GM13977 (cell line): ENCODE measurements at places on chromosomes 7 and 10.

DNA sequence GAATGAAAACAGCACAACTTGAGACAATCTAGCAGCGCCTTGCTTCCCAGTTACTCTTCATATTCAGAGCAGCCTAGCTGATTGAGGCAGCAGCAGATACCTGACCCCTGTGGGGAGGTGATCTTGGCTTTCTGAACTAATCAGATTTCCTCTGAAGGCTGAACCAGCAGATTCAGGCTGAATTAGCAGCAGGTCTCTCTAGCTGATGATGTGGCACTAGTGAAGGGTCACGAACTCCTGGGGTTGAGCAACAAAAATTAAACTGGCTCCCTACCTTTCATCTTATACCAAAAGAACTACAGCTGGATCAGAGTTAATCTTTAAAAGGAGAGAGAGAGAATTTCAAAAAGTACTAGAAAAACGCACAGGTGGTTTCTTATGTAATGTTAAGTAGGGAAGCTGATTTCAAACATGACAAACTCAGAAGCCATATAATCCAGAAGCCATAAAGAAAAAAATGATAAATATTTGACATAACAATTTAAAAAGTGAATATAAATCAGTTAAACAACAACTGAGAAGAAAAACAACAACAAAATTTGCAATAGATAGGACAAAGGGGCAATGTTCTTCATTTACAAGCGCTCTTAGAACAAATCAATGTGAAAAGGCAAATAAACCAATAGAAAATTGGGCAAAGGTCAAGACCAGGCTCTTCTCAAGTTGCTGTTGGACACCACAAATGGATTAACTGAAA lies 13.5 kb downstream of the SLC25A13 start:
- no peak for DNase-seq

- no peak for DNase-seq
Observed at GRCh38 chr10:80485946-80486764, 32.0 kb downstream of the TSPAN14 start.

DNA sequence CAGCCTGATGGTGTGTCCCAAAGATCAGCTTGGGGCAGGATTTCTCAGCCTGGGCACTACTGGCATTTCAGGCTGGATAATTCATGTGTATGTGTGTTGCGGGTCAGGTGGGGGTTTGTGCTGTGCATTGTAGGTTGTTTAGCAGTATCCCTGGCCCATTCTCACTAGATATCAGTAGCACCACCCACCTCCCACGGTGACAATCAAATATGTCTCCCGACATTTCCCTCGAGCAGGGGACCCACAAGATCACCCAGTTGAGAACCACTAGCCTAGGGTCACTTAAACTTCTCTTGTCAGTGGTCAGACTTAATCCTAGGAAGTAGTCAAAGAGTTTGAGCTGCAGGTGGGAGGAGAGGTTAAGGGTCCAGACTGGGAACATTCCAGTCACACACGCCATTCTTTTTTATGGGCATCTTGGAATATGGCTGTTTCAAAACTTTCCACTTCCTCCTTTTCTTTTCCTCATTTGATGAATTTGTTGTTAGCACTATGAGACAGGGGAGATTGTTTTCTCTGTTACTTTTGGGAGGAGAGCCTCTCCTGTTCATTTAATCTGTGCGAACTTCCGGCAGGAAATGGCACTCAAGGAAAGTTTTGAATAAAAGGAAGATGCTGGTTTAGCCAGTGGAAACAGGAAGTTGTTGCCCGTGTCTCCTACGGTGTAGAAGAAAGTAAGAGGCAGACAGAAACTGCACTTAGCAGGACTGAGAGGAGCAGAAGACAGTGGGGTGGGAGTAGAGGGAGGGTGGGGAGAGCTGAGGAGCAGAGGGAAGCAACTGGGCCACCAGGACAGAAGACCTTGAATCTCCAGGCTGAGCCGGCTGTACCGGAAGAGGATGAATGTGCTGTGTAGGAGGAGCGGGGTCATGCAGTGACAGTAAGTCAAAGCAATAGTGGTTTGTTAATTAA lies 17.6 kb upstream of the EXOC6 start:
- DNase-seq, result no peak

DNA sequence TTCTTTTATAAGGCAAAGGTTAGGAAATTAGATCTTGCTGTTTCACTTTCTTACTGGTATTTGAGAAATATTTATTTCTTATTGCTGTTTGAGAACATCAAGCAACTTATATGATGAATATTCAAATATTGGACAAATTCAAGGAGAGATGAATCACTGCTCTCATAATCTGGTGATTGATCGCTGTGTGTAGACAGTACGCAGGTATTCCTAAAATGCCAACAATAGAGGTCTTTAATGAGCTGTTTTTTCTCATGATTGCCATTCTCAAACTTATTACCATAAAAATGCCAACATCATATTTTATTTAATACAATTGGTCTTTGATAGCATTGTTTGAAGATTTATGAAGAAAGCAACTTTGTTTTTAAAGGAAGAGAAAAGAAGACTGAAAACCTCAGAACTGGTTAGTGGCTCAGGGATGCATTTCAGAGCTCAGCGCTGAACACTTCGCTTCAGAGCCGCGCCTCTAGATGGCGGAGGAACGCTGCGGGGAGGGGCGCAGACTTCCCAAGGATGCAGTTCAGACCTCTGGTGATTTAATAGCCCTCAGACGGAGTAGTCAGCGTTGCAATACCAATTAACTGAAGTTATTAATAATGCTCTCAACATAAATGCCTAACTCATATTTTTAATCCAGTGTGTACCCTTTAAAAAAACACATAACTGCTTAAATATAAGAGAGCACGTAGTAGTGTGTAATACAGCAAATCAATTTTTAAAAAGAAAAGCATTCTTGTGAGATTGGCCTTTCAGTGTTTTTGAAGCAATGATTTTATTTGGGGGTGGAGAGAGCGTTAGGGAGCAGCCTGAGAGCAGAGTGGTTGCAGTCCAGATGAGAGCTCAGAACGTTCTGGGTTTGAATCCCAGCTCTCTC lies 38.5 kb upstream of the STEAP4 start:
- no peak for DNase-seq

- no peak for DNase-seq
Observed at GRCh38 chr7:157686285-157686894, 349.6 kb downstream of the DNAJB6 start.

DNA sequence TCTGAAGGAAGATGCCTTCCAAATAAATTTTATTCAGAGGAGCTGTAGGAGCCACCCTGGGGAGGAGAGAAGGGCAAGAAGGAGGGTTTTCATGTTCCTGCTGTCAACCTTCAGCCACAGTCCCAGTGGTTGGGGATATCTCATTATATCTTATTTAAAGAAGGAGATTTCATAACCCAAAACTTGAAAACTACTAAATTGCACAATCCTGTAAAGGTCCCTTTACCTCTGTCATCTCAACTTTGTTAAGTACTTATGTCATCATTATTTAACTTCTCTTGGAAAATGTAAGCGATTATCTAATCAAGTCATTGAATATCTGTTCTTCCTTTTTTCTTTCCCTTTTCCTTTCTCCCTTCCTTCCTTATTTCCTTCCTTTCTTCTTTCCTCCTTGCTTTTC lies 794.5 kb upstream of the IGFBP3 start:
- DNase-seq, result no peak

DNA sequence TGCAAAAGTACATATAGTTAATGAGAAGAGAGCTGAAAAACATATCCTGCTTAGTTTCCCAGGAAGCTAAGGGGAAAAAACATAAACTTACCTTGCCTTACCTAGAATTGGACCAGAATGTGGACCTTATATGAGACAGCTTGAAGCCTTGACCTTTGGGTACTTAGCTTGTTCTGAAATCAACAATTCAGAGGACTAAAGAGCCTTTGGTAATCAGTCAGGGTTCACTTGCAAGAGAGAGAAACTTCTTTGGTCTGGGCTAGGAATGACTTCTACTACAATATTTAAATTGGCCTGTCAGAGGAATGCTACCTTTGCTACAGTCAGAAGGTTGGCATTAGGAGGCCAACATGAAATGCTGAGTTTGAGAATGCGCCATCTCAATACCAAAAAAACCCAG lies 24.9 kb downstream of the SAMD8 start:
- DNase-seq, result no peak

GRCh38 chr10:3830946-3831345 lies 45.9 kb upstream of the KLF6 start:
- no peak for DNase-seq

- no peak for DNase-seq
Observed at GRCh38 chr10:97353945-97354344, 19.4 kb upstream of the FRAT2 start.

DNA sequence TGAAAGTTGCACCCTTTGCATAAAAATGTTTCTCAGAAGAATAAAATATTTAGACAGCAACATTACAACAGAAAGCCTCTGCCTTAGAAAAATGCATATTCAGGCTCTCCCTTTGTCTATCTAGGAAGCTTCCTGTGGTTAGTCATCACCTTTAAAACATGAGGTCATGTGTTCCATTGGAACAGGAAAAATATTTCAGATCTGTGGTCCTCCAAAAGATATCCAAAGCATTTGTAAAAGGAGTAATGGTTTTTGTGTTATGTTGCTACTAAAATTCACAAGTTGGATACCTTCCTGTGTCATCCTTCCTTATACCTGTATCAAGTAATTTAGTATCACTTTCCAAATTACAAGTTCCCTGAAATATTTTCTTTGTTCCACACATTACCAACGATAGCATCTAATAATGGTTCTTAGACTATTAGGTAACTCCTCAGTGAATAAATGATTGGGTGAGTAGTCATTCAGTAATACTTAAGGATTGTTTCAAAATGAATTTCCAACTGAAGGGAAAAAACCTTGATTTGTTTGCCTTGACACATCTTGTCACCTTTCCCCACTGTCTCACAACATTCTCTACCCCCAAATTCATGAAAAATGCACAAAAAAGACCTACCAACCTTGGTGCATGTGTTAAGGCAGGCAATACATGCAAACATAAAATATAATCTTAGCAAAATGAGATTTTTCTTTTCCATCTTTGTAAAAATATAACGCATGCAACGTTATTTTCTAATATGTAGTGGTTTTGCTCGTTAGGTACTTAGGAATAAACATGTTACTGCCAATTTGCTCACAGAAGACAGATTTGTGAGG lies 19.7 kb upstream of the RHOBTB1 start:
- no peak for DNase-seq

DNA sequence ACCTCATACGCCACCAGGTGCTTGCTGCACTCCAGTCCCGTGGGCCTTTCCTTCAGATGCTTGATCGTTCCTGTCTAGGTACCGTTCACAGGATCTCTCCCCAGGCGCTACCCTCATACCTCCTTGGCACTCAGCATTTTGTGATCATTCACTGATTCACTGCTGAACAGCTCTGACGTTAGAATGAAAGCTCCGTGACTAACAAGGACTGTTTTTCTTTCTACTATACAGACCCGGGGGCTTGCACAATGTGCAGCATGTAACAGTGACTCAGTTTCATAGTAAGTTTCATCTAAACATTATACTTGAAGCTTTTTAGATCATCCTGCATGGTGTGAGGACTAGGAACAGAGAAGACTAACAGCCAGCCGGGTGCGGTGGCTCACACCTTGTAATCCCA lies 20.6 kb downstream of the KIN start:
- DNase-seq, result no peak

DNA sequence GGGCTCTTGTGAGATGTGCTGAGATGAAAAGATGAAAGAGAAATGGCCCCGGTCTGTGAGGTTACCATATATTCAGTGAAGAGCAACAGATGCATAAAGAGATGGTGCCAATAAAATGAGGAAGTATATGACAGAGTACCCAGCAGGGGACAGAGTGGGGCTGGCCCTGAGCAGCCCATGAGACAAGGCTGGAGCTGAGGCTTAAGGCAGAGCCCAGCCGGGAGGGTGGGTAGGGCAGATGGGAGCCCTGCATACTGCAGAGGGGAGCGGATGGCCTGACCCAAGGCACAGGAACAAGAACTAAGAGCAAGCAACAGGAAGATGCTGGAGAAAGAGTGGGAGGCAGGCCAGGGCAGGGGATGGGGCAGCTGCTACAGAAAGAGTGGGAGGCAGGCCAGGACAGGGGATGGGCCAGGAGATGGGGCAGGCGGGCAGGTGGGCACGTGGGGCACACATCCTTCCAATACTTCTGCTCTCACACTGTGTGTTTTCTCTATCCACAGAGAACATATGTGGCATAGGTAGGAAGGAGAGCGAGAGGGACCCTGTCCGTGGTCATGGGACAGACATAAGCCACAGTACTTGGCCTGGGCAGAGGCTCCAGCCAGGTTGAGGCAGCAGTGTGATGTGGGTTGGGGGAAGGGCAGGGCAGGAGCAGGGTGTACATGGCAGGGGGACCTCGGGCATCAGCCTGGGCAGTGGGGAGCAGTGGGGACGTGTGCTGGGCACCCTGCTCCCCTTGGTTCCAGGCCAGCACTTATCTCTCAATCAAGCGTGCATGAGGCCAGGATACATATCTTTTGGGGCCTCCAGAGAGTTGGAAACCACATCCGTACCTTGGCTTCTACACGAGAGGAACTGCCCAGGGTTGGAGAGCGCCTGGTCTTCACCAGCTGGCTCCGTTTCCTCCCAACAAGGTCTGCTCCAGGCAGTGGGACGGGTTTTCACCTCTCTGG lies 91.6 kb upstream of the IKZF1 start:
- DNase-seq, result peak; percentile 6

GRCh38 chr7:68321776-68322496 lies 1276.3 kb upstream of the AUTS2 start:
- DNase-seq, result no peak

- DNase-seq, result no peak
Observed at GRCh38 chr10:110737886-110738634, 93.9 kb downstream of the RBM20 start.

DNA sequence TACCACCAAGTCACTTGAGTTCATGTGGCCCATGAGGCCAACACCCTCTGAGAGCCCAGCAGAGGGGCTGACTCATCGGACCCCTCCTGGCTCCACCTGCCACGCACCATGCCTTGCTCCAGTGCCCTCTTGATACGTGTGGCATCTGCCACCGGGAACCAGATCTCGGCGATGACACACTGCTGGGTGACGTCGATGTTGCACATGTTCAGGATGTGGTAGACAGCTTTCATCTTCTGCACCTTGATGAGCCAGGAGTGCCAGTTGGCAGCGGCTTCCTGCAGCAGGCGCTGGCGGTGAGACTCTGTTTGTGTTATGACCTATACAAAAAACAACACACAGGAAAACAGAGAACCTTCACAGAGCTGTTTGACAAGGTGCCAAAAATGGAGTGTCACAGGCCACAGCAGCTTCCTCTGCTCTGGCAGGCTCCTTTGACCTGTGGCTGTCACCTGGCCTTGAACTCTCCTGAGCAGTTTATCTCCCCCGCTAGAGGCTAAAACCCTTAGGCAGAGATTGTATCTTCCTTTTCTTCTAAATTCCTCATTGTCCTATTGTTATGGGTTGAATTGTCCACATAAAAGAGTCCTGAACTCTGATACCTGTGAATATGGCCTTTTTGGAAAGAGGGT lies 45.2 kb upstream of the TMEM213 start:
- DNase-seq, result no peak

- no peak for DNase-seq
Observed at GRCh38 chr10:73761781-73762180, 17.6 kb downstream of the SEC24C start.

- DNase-seq, result no peak
Observed at GRCh38 chr7:51973939-51974338, 657.3 kb upstream of the COBL start.

DNA sequence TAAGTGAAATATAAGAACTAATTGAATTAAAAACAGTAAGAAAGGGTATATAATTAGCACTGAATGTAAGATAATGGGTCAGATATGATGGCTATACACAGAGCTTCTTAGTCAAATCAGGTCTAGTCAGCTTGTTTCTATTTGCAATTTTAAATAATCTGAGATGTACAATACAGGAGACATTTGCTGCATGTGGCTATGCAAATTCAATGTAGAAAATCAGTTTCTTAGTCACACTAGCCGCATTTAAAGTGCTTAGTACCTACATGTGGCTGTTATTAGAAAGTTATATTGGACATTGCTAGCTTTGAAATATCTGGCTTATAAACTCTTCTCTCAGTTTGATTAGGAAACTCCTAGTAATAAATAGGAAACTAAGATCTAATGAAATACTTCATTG lies 25.3 kb downstream of the CCDC7 start:
- DNase-seq, result no peak
